ENCODE measurements at places on chromosomes 3 and 15.
A peak's percentile ranks its signal among the peaks of the same experiment; 100 is the strongest.

GRCh38 chr15:62809968-62810260, 232.6 kb upstream of the TPM1 start:
- DNase-seq: no peak

DNA sequence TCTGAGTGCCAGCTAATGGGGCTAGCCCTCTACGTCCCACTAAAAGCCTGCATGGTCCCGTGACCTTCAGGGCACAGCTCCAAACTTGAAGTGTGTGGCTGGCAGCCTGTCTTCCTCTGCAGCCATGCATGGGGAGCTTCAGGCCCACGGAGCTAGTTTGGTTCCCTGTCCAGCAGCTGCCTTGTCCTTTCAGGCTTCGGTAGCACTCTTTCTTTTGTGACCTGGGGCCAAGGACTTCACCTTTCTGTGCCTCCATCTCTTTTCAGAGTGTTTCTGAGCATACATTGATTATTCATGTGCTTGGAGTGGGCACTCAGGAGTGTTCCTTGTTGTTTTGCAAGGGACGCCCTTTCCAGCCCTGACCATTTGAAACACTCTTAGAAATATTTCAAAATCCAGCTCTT, 155.2 kb downstream of the DNAJB8 start:
- no peak for DNase-seq

DNA sequence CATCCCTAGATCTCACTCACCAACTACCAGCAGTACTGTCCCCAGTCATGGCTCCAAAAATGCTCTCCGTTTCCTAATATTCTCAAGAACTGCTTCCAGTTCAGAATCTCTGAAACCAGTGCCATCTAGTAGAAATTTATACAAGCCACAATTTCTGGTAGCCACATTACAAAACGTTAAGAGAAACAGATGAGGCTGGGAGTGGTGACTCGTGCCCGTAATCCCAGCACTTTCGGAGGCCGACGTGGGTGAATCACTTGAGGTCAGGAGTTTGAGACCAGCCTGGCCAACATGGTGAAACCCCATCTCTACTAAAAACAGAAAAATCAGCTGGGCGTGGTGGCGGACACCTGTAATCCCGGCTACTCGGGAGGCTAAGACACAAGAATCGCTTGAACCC, 78.4 kb upstream of the RAD18 start:
- no peak for DNase-seq

DNA sequence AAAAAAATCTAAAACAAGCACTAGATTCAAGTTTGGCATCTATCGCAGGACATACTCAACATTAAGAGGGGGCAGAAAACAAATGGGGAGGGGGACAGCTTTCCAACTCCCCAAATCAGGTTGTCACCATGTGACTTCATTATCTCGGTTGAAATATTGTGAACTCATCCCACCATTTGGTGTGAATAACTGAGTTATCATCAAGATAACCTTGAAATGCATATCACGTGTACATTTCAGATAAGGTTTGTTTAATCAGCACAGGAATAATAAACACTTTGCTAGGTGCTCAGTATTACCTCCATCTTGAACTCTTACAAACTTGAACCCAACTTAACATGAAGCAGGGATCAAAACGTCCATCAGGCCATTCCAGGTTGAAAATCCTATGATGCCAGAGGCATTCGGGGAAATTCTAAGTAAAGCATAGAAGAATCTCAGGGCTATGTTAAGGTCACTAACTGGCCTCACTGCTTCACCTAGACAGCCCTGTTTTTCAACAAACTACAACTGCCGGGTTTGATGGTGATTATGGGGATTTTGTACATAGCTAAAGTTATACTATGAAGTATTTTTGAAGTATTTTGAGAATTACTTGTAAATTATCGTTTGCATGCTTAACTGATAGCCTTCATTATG, 3.0 kb upstream of the ARHGAP31 start:
- no peak for DNase-seq

- no peak for DNase-seq
These were observed 72.7 kb downstream of the IL1RAP start for GRCh38 chr3:190586631-190587011.

DNA sequence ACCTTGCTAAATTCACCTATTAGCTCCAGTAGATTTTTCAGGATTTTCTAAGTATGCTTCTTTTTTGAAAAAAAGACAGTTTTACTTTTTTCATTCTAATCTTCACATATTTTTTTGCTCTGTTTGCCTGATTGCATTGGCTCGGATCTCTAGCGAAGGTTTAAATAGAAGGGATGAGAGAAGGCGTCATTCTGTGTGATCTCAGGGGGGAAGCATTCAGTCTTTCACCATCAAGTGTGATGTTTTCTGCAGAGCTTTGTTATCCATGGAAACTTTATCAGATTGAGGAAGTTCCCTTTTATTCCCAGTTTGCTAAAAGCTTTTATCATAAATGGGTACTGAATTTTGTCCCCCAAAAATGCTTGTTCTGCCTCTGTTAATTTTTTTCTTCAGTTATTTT, 120.3 kb downstream of the LRRK1 start:
- DNase-seq: no peak

GRCh38 chr3:157317895-157318294, 118.8 kb upstream of the PTX3 start:
- DNase-seq: no peak

DNA sequence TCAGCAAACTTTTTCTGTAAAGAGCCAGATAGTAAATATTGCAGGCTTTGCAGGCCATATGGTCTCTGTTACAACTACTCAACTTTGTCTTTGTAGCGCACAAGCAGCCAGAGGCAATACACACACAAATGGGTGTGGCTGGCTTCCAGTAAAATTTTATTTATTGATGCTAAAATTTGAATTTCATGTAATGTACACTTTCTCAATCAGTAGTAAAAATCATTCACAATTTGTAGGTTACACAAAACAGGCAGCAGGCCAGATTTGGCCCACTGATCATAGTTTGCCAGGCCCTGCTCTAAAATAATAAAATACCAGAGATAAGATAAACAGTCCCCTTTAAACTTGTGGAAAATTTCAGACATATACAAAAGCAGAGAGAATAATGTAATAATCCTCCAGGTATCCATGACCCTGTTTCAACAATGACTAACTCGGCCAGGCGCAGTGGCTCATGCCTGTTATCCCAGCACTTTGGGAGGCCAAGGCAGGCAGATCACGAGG, 330.3 kb downstream of the SHQ1 start:
- no peak for DNase-seq

DNA sequence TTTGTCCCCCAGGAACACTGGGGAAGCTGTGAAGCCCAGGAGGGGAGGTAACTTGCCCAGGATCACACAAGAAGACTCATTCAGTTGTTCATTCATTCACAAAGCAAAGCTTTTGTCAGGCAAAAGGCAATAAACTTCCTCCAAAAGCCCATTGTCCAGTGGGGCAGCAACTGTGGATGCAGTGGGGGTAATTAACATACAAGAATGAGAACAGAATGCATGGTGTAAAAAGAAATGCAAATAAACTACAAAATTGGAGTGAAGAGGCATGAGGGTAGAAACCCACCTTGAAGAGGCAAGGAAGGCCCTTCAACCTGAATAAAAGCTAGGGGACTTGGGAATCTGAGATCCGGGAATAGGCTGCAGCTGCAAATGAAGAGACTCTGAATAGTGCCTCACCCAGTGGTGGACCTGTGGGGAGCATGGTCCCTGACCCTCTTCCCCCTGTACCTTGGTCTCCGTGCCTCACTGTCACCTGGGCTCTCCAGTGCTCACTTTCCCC, 363.6 kb downstream of the CLSTN2 start:
- no peak for DNase-seq

GRCh38 chr3:192915304-192915703, 2.4 kb downstream of the MB21D2 start:
- no peak for DNase-seq

DNA sequence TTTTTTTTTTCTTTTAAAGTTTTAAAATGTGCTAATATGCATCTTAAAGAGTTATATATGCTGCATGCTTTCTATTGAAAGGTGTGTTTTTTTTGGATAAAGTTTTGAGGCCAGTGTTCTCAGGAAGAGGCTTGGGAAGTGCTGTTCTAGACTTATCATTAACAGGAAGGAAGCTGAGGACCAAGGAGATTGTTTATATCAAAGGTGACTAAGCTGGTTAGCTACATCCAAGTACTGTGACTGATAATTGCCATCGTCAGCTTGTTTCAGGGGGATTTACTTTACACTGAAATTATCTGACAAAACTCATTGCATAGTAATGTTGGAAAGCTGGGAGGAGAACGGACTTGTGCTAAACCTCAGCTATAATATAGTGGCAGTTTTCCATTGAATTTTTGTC, 36.3 kb upstream of the UTS2B start:
- no peak for DNase-seq

GRCh38 chr3:192186498-192186897, 540.8 kb downstream of the FGF12 start:
- DNase-seq: no peak

GRCh38 chr3:138417559-138417982, 16.8 kb upstream of the ESYT3 start:
- DNase-seq: peak; percentile 82

DNA sequence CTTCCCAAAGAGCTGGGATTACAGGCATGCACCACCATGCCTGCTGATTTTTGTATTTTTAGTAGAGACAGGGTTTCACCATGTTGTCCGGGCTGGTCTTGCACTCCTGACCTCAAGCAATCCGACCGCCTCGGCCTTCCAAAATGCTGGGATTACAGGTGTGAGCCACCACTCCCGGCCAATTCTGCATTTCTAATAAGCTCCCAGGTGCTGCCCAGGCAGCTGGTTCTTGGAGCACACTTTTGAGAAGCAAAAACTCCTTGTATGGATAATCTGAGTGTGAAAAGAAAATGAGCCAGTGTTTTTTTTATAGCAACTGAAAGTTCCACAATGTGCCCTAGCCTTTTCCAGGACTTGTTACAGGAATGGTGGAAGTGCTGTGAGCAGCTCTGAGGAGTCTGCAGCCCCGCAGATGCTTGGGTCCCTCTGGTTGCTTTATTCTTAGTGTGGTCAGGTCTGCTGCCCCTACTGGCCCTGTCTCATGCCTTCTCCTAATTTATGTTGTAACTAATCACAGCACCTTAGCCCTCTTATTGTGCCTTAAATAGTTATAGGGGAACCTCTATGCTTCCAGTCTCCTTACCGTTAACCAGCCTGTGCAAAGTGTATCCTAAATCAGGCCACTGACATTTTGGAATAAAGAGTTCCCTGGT, 13.5 kb upstream of the KCNAB1 start:
- DNase-seq: no peak

DNA sequence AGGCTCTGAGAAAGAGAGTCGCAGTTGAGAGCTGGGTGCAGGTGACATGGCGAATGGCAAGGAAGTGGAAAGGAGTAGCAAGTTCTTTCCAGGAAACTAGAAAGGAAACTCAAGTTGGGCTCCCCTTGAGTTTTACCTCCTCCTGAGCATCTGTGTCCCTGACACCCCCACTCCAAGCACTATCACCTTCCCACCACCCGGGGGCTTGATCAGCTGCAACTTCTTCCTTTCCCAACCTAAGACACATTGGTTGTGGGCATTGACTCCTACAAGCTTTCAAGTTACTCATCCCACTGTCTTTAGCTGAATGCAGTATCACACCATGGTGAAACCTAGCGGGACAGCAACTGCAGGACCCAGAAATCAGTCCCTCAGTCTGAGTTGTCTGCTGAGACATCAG, 256.6 kb upstream of the NR2F2 start:
- DNase-seq: no peak

GRCh38 chr3:120461416-120461815, 10.6 kb upstream of the FSTL1 start:
- no peak for DNase-seq

- DNase-seq: no peak
These were observed 4.8 kb downstream of the GPR15 start for GRCh38 chr3:98536456-98537017.

DNA sequence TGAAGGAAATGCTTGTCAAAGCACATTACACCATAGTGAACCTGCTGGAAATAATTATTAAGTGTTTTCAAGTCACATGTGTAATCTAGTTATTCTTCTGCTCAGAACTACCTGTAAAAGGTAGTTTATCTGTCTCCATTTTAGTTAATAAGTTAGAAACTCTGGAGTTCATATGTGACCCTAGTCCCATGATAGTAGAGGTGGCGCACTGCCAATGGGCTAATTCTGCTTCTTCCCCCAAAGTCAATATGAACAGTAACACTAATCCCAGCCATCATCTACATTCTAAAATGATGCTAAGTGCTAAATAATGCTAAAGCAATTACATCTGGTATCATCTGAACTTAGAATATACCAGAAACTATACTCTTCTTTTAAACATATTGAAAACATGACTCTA, 361.0 kb upstream of the NECTIN3 start:
- no peak for DNase-seq

DNA sequence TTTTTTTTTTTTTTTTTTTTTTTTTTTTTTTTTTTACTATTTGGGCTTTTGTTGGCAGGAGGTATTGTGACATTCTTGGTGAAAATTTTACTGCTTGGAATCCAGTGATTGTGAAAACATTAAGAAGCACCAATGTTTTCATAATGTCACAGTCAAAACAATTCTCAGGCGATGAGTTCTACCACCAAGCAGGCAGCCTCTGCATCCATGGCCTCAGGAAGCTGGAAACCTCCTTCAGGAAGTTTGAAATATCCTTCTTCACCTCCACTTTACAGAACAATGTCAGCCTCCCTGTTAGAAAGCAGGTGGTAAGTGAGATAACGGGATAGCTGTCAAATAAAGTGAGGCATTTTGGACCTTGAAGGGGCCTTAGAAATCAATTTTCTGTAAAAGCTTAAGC, 98.3 kb downstream of the MEX3B start:
- no peak for DNase-seq

- DNase-seq: no peak
These were observed 10.3 kb upstream of the UBE2E2 start for GRCh38 chr3:23192816-23193215.

DNA sequence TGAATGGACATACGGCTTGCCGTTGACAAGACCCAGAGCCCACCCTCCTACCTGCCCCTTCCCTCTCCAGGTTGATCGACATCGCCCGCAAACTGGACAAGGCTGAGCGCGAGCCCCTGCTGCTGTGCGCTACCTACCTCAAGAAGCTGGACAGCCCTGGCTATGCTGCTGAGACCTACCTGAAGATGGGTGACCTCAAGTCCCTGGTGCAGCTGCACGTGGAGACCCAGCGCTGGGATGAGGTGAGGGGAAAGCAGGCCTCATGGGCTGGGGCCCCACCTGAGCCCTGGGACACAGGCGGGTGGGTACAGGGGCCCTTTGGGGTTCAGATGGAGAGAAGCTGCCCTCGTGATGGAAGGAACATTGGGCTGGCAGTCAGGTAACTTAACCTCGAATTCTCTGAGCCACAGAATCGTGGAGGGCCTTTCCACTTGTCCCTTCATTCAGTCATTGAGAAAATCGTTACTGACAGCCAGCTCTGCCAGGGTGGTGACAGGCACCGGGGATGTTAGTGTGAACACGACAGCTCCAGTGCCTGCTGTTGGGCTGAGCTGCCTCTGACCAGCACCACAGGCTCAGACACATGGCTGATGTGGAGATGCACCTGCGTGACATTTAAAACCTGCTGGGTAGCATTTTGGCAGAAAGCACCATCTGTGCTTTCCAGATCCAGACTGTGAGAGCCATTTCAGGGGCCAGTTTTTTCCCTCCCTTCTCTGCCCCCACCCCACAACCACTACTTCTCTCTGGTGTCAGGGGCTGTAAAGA, 25.6 kb upstream of the RHO start:
- peak; percentile 52 for DNase-seq

- no peak for DNase-seq
These were observed 341 bp downstream of the HEXA start for GRCh38 chr15:72375501-72375845.
